Posterior vena cava (tissue), 2 donors: ENCODE measurements at places on chromosomes 6 and 20. TPM values are rescaled to one million over a fixed set of nuclear protein-coding genes. Genes with fewer than 3 reads are reported as not detected.

The KCNQ5 gene
- 4.0 TPM for total RNA-seq

GRCh38 chr6:29912840-29913239, 29.5 kb upstream of the HLA-A start:
- no peak for DNase-seq

DNA sequence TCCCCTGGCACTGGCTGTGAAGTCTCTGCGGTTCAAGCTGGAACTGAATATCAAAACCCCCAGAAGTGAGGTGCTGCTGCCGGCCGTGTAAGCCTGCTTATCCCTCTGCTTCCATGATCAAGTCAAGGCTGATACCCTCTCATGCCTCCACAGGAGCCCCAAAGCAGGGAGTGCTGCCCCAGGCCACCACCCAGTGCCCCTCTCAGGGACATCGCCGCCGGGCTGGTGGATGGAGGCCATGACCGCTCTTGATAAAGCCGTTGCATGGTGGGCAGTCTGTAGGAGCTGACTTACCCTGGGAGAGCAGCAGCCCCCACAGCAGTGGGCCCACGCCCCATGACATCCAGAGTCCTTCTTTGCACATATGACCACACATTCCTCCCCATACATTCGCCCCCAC, 162.0 kb upstream of the CST7 start:
- DNase-seq = no peak

The PLA2G7 gene
- 1.5 TPM for total RNA-seq

The EMILIN3 gene
- 2.3 TPM for total RNA-seq

GRCh38 chr6:3263096-3263495, 4.3 kb downstream of the PSMG4 start:
- DNase-seq = no peak

The FRMD1 gene
- 0.14 TPM for total RNA-seq

DNA sequence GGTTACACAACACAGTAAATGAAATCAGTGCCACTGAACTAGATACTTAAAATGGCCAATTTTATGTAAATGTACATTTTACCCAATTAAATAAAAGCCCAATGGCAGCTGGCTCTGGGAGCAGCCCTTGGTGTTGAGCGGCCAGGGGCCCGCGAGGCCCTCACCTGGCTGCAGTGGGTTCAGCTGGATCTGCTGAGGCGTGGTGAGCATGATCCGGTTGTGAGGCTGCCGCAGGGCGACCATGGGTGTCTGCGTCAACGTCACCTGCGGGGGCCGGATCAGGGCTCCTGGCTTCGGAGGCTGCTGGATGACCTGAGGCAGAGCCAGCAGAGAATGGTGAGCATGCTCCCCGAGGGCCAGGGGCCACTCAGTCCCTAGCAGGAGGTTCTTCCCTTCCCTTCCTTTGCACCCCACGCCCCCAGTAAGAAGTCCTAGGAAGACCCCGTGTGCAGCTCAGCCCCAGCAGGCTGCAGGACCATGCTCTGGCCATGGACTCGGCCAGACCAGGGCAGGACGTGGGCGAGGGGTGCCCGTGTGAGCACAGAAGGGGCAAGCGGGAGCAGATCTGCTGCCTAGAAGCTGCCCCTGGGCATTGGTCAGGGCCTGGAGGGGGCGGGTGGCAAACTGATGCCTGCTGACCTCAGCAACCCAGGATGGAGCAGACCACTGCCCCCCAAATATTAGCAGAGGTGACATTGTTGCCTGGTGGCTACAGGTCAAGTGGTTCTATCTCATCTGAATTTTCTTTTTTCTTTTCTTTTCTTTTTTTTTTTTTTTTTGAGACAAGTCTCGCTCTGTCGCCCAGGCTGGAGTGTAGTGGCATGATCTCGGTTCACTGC, 61.9 kb downstream of the TAF4 start:
- no peak for DNase-seq

DNA sequence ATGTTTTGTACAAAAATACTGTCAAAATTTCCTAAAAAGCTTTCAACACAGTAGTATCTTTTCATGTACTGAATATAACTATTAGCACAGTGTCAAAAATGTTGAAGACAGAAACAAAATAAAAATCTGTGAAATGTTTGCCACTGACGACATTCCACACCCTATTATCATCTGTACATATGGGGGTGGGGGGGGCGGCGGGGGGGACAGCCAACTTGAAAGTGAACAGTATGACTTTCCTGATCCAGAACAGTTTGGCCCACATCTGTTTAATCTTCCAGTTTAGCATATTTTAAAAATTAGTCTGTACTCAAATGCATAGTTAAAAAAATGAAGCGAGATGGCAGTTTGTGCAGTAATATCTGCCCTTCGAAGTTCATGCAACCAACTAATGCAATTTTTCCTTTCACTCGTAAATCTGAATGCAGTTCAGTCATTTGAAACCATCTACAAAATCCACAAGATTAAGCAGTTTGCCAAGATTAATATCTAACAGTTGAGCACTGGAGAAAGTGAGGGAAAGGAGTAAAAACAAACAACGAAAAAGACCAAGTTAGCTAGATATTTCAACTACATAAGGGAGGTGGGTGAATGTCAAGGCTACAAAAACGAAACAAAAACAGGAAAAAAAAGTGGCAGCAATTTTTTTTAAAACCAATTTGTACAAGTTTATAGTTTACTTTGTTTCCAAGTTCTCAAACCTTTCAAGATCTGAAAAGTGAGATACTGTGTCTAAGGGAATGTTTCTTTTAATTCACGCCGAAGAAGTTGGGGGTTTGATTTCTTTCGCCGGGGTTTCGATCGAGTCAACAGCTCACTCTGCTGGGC, 1.9 kb downstream of the CITED2 start:
- no peak for DNase-seq

- DNase-seq = no peak
Measured at GRCh38 chr20:49280463-49281058, 2.7 kb upstream of the ZNFX1 start.

DNA sequence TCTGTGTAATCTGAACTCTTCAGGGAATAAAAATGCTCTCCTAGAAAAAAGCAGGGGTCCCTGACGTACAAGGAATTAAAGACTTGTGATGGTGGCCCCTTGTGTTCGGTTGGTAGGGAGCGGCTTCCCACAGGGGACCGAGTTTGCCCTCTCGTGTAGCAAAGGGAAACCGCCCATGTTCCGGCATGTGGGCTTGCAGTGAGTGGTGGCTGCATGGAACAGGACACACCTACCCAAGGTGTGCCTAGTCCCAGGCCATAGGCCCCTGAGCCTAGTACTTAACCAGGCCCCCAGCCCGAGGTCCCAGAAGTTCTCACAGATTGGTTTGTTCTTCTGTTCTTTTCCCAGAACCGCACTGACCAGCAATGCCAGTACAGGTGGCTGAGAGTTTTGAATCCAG, 15.5 kb downstream of the MYBL2 start:
- no peak for DNase-seq

The IL17A gene
- not detected for total RNA-seq

The AIF1 gene
- total RNA-seq = 68.7 TPM

The NKAIN4 gene
- not detected for total RNA-seq

DNA sequence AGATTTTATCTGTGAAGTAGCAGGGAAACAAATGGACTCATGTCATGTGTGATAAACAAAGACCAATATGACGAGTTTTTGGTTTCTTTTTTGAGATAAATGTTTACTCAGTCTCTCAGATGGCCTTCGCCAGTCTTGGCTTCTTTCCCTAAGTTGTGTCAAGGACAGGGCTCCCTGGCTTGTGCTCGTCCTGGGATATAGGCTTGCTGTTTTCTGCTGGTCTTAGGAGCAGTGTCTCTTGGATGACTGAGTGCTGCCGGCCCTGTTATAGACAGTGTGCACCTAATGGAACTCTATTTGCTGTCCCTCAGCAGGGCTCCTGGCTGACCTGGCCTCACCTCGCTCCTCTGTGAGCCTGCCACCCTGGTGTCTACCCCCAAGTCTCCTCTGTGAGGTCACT, 324.1 kb upstream of the SYNCRIP start:
- DNase-seq = no peak

- no peak for DNase-seq
Measured at GRCh38 chr6:87110636-87111035, 15.7 kb upstream of the CGA start.

The NRN1 gene
- 15.9 TPM for total RNA-seq

The TUBB2B gene
- 5.7 TPM for total RNA-seq

DNA sequence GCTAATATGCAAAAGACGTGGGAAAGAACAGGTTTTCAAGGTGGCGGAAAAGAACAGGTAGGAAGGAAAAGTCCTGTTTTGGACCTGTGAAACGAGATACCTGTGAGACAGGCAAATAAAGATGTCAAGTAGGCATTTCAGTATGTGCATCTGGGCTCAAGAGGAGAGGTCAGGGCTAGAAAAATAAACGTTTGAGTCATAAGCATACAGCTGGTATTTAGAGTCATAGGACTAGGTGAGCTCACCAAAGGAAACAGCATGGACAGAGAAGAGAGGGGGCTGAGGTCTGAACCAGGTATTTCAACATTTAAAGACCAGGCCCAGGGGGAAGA, 14.9 kb downstream of the MTFR2 start:
- no peak for DNase-seq

DNA sequence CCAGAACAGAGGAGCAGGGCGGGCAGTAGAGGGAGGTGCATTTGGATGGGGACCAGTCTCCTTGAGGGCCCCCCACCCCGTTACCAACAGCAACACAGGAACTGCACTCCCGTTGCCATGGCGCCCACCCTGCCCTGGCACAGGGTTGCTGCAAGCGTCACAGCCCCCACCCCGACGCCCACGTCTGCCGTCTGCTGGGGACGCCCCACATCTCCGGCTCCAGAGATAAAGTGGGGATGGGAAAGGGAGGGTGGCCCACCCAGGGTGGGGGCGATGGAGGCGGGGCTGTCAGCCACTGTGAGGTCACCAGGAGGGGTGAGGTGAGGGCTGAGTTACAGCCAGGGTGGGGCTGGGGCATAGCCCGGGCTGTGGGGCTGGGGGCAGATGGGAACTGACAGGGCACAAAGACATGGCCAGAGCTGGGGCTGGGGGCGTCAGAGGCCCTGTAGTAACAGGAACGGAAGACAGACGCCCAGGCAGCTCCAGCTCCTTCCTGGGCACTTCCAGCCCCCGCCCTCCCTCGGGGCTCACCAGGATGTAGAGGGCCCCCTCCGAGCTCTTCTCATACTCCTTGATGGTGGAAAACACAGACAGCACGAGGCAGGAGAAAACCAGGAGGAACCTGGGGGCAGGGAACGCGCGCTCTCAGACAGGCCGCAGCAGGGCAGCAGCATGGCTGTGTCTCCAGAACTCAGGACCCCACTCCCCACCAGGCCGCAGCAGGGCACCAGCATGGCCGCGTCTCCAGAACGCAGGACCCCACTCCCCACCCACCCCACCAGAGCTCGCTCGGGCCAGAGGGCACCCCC, 26.0 kb downstream of the KCNQ2 start:
- no peak for DNase-seq

- no peak for DNase-seq
Measured at GRCh38 chr6:85065831-85066230, 301.4 kb upstream of the TBX18 start.

The RAET1L gene
- not detected for total RNA-seq

The PRRT1 gene
- 2.6 TPM for total RNA-seq

The MCHR2 gene
- not detected for total RNA-seq

The COL19A1 gene
- total RNA-seq = 0.14 TPM

DNA sequence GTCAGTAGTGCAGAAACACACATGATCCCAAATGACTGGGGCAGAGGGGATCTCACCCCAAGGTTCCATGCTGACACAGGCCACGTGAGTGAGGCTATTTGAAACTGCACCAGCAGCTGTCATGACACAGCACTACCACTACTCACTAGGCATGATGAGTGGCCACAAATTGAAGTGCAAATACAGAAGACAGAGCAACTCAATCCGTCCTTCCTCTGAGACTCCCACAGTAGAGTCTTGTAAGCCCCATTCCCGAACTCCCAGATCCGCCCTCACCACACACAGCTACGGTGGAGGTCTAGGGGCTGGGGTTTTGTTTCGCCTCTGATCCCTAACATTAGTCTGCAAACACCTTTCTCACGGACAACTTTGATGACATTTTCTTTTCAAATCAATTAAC, 113.3 kb upstream of the NUP153 start:
- no peak for DNase-seq

GRCh38 chr6:10759312-10759839, 11.8 kb downstream of the TMEM14B start:
- no peak for DNase-seq

DNA sequence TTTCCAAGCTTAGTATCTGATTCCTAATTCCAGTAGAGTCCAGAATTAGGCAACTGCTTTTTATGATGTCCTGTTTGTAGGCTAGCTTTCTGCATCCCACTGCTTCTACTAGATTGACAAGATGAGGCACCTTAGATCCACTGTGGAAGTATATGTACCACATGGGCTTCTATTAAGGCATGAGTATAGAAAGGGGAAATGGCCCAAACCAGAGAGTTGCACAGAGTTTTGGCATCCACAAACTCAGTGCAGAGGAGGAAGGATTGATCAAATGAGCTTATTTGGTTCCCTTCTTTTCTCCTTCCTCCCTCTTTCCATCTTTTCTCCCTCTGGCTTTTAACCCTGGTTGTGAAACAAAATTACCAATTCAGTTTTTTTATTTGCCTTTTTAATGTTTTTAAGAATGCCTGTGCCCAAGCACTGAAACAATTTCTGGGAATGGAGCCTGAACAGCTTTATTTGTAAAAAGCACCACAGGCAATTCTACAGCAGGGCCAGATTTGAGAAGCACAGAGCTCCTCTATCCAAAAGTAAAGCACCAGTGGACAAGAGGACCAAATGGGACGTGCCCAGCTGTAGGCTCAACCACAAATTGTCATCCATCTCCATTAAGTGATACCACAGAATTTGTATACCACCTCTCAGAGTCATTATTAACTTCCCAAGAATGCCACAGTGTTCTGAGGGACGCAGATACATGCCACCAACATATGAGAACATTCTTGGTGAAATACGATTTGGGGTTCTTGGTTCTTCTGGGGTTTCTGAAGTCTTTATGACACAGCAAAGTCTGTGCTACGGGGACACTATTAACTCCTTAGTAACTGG, 969.1 kb downstream of the KIF16B start:
- no peak for DNase-seq

DNA sequence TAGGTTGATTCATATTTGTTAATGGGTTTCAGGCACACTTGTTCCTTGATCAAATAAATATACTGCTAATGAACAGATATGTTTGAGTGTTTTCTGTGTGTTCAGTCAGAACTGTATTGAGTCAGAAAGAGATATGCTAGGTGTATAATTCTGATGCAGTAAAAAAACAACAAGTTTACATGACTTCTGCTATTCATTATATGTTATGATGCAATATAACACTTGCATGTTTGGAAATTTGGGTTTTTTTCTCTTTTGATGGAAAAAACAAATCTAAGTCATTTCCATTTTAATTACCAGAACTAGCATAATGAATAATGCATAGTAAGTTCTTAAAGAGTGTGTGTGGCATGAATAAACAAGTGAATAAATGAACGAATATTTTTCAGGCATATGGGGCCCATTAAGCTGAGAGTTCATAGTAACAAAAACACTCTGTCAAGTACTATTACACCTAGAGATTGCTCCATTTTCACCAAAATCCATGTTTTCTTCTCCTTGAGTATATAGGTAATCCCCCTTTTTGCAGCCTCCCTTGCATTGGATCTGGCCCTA, 208.3 kb upstream of the NT5E start:
- no peak for DNase-seq

The SGK2 gene
- total RNA-seq = 1.3 TPM

- DNase-seq = no peak
Measured at GRCh38 chr20:13338999-13339411, 117.9 kb downstream of the ISM1 start.

GRCh38 chr6:110530671-110531070, 54.3 kb upstream of the SLC22A16 start:
- DNase-seq = no peak

- DNase-seq = no peak
Measured at GRCh38 chr6:25981568-25982263, 19.1 kb downstream of the TRIM38 start.
